ENCODE measurements at places on chromosomes 3 and 15.

- no peak overlapping the region for H3K4me3 ChIP-seq
- peaks cover 68% of the 10 kb centered on the region for H3K4me1 ChIP-seq
- no peaks in the 10 kb centered on the region for H3K27me3 ChIP-seq
- DNase-seq: peak; percentile 33
Observed at GRCh38 chr15:92924216-92924615, 24.1 kb downstream of the CHD2 start.

DNA sequence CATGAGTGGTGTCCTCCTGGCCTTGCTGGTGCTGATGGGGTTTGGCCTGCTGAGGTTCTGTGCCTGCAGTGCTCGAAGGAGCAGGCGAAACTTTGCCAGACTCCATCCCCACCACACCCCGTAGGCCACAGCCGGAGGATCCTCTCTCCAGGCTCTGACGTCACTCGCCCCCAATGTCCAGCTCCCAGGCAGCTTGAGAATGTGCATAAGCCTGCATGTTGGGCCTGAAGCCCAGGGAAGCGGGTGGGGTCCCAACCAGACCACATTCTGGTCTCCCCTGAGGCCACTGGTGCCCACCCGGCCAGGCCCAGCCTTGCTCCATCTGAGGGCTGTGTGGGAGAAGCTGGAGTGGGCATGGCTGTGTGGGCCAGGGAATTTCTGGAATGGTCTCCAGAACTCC lies 109.8 kb downstream of the ASB7 start:
- no peaks in the 10 kb centered on the region for H3K4me1 ChIP-seq
- H3K27me3 ChIP-seq: no peaks in the 10 kb centered on the region

- no peak overlapping the region for H3K4me3 ChIP-seq
- DNase-seq: no peak
- no peaks in the 10 kb centered on the region for H3K27me3 ChIP-seq
- H3K36me3 ChIP-seq: no peaks in the 10 kb centered on the region
Observed at GRCh38 chr3:62835554-62836236, 39.5 kb downstream of the CADPS start.

DNA sequence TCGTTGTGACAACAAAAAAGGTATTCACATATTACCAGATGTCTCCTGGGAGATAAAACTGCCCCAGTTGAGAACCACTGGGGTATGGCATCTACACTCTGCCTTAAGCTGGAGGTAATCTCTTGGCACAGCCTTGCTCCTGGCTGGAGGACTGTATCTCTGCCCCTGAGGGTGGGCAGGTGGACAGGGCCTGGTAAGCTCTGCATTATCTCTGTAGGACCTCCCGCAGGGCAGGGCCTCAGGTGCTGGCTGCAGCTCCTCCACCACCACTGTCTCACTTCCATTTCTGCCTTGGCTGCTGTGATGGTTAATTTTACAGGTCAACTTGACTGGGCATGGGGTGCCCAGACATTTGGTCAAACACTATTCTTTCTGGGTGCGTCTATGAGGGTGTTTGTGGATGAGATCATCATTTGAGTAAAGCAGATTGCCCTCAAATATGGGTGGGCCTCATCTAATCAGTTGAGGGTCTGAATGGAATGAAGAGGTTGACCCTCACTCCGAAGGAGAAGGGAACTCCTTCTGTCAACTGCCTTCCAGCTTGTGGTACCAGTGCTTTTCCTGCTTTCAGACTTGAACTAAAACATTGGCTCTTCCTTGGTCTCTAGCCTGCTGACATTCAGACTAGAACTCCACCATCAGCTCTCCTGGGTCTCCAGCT lies 9.8 kb upstream of the RHCG start:
- H3K27ac ChIP-seq: no peak overlapping the region
- no peaks in the 10 kb centered on the region for H3K4me1 ChIP-seq
- no peak for DNase-seq
- no peaks in the 10 kb centered on the region for H3K36me3 ChIP-seq
- H3K4me3 ChIP-seq: no peak overlapping the region

DNA sequence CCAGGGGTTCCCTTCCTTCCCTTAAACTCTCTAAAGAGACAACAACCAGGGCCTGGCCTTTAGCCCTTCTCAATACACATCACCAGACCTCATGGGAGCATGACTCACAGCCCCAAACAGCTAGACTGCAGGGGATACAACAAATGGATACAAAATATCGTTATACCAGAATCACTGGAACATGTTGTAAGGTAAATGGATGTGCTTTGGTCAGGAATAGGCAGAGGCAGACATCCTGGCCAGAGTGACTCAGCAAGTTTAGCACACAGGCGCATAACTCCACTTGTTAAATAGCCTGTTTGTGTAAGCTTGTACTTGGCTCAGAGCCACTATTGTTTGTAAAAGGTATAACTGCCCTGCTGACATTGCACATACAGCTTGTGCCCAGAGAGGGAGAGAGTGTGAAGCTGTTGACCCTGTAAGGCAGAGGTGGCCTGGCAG lies 18.3 kb downstream of the TMED3 start:
- no peaks in the 10 kb centered on the region for H3K27me3 ChIP-seq
- peaks cover 16% of the 10 kb centered on the region for H3K36me3 ChIP-seq
- H3K27ac ChIP-seq: no peak overlapping the region
- no peak overlapping the region for H3K4me3 ChIP-seq
- no peak for DNase-seq

DNA sequence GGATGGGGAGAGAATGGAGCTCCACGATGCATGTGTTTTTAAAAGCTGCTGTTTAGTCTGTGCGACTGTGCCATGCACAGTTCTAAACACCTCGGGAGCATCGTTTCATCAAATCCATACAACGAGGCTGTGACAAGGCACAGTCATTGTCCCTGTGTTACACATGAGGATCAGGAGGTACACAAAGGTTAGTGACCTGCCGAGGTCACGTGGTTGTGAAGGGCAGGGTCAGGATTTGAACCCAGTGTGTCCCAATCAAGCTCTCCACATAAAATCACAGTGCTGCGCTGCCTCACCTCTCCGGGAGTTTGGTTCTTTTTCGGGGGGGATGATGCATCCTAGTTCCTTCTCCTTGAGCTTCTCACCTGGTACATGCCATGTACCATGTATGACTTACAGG lies 18.7 kb upstream of the KIF23 start:
- no peaks in the 10 kb centered on the region for H3K36me3 ChIP-seq
- no peaks in the 10 kb centered on the region for H3K4me1 ChIP-seq
- H3K4me3 ChIP-seq: no peak overlapping the region

- no peak for DNase-seq
- no peaks in the 10 kb centered on the region for H3K27me3 ChIP-seq
- no peak overlapping the region for H3K4me3 ChIP-seq
- H3K36me3 ChIP-seq: peaks cover 14% of the 10 kb centered on the region
- no peak overlapping the region for H3K27ac ChIP-seq
Observed at GRCh38 chr3:126025116-126025729, 56.2 kb downstream of the ROPN1B start.

DNA sequence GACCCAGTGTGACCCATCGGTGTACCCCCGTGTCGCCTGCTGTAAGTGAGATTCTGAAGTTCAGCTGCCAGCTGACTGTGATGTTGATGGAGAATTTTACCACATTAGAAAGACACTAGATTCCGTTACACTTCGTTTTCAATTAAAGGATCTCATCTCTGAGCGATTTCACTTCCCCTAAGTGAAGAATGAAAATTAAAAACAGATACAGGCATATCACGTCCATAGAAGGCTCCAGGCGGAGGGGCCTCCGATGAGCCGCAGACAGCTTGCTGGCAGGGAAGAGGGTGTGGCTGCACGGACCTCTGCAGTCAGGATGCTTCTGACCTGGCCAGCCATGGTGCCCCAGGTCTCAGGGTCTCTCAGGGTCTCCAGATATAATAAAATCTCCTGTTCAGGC lies 6.6 kb upstream of the CPN2 start:
- no peak overlapping the region for H3K27ac ChIP-seq
- H3K27me3 ChIP-seq: peaks cover 5% of the 10 kb centered on the region
- no peak overlapping the region for H3K4me3 ChIP-seq
- H3K4me1 ChIP-seq: no peaks in the 10 kb centered on the region

DNA sequence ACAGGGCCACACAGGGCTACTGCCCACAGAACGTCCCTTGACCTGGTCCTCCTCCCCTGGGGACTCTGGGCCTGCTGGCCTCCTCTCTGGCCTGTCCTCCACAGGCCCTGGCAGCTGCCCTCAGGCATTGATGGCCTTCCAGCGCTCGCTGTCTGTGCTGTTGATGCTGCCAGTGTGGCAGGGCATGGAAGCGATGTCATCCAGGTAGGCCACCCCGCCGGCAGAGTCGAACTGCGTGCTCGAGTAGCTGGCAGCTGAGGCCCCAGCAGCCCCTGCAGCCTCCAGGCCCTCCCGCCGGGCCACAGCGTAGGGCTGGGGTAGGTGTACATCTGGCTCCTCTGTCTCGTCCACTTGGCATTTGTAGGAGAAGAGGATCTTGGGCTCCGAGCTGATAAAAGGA lies 17.1 kb downstream of the TPRA1 start:
- no peaks in the 10 kb centered on the region for H3K27me3 ChIP-seq
- no peak for DNase-seq
- no peak overlapping the region for H3K4me3 ChIP-seq
- peaks cover 8% of the 10 kb centered on the region for H3K36me3 ChIP-seq

DNA sequence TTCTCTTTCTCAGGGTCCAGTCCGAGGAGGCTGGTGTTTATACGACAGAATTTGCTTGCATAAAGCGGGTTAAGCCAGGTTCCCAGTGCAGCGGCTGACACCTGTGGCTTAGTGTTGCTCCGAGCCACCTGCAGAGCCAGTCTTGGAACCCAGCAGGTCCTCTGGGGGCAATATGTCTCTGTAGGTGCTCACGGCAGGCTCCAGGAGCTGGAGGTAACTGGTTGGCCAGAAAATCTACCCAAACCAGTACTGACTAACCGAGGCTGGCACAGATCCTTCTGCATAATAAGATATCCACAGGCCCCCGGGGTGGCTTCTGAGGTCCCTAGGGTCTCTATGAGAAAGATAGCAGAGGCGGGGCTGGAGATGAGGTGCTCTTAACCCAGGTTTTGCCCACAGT lies 3.2 kb downstream of the MGLL start:
- H3K27me3 ChIP-seq: no peaks in the 10 kb centered on the region
- H3K36me3 ChIP-seq: no peaks in the 10 kb centered on the region
- H3K27ac ChIP-seq: peak overlapping the region; percentile 94
- peak overlapping the region; percentile 93 for H3K4me3 ChIP-seq
- no peak for DNase-seq
- peaks cover 66% of the 10 kb centered on the region for H3K4me1 ChIP-seq

DNA sequence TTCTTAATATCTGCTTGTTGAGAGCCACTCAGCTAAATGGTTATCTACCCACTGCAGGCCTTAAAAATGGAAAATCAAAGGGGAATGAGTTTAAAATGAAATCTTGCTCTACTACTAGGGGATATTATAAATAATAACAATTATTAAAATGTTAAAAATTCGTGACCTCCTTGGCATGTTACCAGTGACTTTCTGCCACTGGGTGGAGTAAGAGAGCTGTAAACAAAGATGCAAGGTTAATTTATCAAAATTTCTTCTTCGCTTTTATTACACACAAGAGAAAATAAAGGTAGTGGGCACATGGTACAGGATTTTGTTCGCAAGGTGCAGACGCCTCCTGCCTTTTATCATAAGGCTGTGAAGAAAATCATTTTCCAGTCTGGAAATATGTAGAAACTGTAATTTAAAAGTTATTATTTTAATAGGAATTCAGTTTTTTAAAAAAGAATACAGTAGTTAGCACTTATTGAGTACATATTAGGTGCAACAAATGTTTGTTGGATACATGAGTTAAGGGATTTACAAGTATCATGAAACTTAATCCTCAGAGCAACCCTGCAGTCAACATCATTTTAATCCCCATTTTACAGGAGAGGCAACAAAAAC lies 272.6 kb downstream of the SUCLG2 start:
- H3K4me3 ChIP-seq: no peak overlapping the region
- peaks cover 7% of the 10 kb centered on the region for H3K36me3 ChIP-seq
- H3K27ac ChIP-seq: no peak overlapping the region
- no peaks in the 10 kb centered on the region for H3K4me1 ChIP-seq
- DNase-seq: no peak
- no peaks in the 10 kb centered on the region for H3K27me3 ChIP-seq

GRCh38 chr3:192851821-192852372 lies 65.8 kb downstream of the MB21D2 start:
- no peak overlapping the region for H3K4me3 ChIP-seq
- peaks cover 9% of the 10 kb centered on the region for H3K4me1 ChIP-seq
- peak; percentile 54 for DNase-seq
- H3K36me3 ChIP-seq: no peaks in the 10 kb centered on the region
- no peak overlapping the region for H3K27ac ChIP-seq

GRCh38 chr15:80777137-80777536 lies 2.0 kb upstream of the CEMIP start:
- H3K4me1 ChIP-seq: peaks cover 32% of the 10 kb centered on the region
- H3K27ac ChIP-seq: no peak overlapping the region
- peak; percentile 48 for DNase-seq
- no peaks in the 10 kb centered on the region for H3K36me3 ChIP-seq
- H3K4me3 ChIP-seq: no peak overlapping the region

GRCh38 chr3:175469124-175469523 lies 610.0 kb downstream of the NAALADL2 start:
- no peak overlapping the region for H3K4me3 ChIP-seq
- no peak overlapping the region for H3K27ac ChIP-seq
- no peaks in the 10 kb centered on the region for H3K4me1 ChIP-seq
- no peaks in the 10 kb centered on the region for H3K36me3 ChIP-seq
- no peak for DNase-seq
- H3K27me3 ChIP-seq: no peaks in the 10 kb centered on the region
